HTR-8/SVneo (cell line): ENCODE measurements at places on chromosomes 6 and 20.

DNA sequence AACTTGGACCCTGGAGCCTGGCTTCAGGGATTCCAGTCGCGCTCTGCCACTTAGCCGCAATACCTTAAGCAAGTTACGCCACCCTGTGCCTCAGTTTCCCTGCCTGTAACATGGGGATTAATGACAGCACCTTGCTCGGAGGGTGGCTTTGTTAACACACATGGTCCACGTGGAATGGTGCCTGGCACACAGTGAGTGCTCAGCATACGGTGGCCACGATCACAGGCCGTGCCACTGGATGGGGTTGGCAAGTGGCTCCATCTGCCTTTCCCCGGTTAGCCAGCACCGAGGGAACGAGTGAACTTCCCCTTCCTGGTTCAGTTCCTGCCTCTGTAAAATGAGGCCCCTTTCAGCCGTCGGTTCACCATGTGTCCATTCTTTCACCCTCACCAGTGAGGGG, 17.2 kb downstream of the C6orf132 start:
- DNase-seq, result no peak

- no peak for DNase-seq
These were observed 8.9 kb downstream of the EHMT2 start for GRCh38 chr6:31888276-31889258.

- DNase-seq, result no peak
These were observed 39.8 kb upstream of the HBS1L start for GRCh38 chr6:135094403-135094821.

DNA sequence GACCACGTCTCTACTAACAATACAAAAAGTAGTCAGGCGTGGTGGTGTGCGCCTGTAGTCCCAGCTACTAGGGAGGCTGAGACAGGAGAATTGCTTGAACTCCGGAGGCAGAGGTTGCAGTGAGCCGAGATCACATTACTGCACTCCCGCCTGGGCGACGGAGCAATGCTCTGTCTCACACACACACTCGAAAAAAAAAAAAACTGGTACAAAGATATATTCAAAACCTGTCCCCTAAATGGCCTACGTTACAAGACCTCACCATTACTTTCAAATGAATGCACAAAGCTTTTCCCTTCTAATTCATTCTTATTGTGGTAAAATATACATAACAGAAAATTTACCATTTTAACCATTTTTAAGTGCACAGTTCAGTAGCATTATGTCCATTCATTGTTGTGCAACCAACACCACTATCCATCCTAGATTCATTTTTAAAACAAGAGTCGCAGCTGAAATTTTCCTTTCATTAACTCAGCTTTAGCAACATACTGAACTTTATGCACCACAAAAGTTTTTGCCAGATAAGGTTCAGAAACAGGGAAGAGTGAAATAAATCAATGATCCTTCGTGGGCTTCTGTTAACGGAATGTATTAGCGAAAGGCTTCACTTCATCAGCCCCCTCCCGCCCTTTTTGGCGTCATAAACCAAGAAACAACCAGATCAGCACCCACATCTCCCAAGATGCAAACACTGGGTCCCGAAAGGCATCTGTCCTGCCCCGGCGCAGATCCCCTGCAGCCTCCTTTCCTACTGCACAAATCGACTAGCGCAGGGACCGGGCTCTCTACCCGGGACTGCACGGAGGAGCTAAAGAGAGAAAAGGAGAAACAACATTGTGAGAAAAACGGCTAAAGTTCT, 825 bp upstream of the FAM135A start:
- DNase-seq, result no peak

DNA sequence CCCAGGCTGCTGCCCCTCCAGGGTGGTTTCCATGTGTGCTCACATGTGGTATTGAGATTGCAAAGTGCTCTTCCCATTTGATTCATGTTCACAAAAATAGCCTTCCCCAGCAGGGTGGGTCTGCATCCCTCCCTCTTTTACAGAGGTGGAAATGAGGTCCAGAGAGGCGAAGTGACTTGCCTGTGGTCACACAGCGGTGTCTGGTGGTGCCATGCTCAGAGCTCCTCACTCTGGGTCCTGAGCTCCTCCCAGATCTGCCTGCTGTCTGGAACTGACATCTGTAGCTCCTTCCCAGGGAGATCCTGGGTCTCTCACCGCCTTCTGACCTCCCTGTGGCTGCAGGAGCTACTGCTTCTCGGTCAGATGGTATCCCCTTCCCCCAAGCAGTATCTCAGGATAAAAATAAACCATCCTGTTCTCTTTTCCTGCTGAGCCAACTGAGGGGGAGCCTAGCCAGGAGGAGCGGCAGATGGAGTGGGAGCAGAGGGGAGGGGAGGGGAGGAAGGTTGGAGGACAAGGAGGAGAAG, 11.9 kb downstream of the CD40 start:
- no peak for DNase-seq

DNA sequence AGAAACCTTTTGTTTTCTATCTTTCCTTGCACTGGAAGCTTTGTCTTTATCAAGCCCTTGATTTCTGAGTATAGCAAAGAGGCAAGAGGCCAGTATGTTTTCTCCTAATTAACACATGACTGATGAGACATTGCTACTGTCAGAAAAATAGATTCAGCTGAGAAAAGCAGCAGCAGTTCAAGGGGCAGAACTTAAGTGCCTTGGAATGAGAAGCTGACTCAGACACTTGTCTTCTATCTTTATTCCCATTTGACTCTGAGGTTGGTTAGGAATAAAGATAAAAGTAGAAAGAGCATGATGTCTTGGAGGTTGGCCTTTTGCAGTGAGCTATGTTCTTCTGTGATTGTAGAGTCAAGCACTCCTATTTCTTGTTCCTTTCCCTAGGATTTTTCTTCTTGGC, 79.1 kb upstream of the MAN1A1 start:
- no peak for DNase-seq

- DNase-seq, result no peak
These were observed 273.4 kb downstream of the TSHZ2 start for GRCh38 chr20:53245574-53245973.

- DNase-seq, result no peak
These were observed 114.2 kb upstream of the SSTR4 start for GRCh38 chr20:22920898-22921297.

GRCh38 chr20:9496155-9496554, 18.2 kb upstream of the LAMP5 start:
- no peak for DNase-seq

DNA sequence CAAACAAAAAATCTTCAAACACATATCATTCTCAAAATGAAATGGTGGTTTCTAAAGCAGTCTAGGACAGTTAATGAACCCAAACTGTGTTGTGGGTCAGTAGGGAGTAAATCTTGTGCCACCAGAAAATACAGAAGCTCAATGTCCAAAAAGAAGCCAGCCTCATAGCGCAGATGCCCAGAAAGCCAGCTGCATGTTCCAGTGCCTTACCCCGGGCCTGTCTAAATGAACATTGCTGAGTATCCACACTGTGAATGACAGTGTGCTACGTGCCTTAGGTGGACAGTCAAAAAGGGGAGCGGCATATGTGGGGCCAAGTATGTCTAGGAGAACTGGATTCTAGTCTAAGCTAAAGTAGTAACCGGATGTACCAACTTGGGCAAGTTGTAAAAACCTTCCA, 10.9 kb downstream of the FYN start:
- no peak for DNase-seq

DNA sequence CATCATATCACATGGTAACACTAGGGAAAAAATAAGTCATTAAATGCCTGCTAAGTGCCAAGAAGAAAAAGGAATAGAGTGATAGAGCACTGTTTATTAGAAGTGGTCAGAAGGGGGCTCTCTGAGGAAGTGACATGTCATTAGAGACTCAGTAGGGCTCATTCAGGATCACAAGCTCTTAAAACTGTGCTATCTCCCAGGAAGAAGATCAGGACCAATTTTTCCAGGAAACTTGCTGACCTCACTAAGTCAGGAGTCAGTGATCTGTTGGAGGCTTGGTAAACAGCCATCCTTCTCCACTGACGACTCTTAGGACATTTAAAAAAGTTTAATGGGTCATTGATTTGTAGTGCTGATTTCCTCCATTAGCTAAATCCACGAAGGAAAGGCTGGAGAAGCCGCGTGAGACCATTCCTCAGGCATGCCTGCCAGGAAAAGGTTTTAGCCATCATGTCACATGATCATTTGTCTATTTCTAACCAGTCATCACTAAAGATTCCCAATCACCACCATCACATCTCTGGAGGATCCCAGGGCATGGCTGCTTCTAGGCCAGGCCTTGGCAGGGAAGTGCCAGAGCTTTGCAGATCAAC, 5.9 kb upstream of the PTPN1 start:
- peak; percentile 74 for DNase-seq

GRCh38 chr6:291697-292505, at the start of gene DUSP22:
Gene DUSP22 (plus strand): TSS chr6:292487. CDS start chr6:292540, 53 bp downstream.
- DNase-seq, result peak; percentile 97

DNA sequence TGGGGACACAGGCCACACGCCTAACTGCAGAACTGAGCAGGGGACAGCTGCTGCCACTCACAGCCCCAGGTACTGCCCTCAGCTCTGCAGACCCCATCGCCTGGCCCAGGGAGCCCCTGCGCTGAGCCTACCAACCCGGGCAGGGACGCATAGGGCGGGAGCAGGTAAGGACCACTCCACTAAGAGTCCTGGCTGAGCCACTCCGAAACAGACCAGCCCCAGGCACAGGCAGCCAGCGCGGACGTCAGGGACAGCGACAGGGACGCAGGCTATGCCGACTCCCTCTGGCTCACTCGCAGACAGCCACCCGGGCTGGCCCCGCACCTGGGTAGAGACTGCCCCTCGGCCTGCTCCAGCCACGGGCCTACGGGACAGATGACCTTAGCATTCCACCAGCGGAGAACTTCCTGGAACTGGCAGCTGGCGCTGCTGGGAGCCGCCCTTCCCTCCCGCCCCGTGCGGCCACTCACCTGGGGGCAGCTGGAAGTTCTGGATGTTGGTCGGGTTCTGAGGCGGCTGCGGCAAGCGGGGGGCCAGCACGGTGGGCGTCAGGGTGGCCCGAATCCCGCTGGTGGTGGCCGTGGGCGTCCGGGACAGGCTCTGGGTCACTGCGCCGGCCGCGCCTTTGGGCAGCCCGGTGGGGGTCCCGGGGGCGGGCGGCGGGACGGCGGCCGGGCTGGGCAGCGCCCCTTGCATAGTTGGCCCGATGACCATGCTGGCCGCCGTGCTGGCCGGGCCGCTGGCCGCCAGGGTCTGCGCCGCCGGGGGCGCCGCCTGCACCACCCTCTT, 1.5 kb downstream of the TAF4 start:
- DNase-seq, result peak; percentile 60

DNA sequence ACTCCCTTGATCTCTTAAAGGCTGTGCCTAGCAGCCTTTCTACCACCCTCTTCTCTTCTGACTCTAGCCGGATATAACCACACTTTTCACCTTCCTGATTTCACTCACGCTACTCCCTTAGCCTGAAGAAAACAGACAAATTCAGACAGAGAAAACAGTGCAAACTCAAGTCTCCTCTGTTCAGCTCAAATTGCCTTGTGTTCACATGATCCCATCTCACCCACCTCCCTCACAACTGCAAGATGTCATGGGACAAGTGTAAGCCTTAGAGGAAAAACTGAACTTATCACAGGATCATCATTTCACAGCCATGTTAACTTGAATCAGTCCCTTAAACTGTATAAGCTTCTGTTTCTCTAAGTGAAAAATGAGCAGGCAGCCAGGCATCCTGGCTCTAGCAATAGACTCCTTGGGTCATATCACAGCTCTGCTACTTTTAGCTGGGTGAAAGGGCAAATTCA, 66.5 kb upstream of the TENT5A start:
- no peak for DNase-seq

DNA sequence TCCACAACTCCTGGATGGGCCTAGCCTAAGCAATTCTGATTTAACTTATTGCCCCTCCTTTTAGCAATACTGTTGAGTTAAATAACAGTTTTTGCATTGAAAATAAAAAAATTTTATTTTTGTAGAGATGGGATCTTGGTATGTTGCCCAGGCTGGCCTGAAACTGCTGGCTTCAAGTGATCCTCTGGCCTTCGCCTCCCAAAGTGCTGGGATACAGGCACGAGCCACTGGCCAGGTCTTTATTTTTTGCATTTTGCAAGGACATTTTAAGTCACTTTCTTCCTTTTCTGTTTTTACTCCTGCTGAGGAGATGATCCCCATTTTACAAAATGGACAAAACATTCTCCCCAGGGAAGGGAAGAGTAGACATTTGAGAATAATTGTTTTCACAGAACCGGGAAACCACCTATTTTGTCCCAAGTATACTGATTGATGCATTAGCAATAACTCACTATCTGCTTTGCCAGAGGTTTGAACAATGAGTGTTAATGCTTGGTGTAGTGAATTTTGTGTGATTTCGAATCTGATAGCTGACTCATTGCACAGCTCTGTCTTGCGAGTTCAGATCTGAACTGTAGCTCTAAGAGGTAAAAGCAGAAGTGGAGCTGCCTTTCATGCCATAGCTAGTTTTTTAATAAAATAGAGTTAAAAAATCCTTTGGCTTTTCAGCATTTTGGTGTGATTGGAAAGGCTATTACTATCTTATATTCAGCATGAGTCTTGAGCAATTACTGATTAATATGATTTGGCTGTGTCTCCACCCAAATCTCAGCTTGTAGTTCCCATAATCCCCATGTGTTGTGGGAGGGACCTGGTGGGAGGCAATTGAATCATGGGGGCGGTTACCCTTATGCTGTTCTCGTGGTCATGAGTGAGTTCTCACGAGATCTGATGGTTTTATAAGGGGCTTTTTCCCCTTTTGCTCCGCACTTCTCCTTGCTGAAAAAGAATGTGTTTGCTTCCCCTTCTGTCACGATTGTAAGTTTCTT, 20.9 kb downstream of the IGF2R start:
- DNase-seq, result no peak
